ENCODE measurements at places on chromosomes 11 and 22. TPM values are rescaled to one million over a fixed set of nuclear protein-coding genes. Genes with fewer than 3 reads are reported as not detected.

PDGFD gene
- 22.4 TPM for total RNA-seq

LRRC10B gene
- 1.8 TPM for total RNA-seq

LRRC74B gene
- not detected for total RNA-seq

DNA sequence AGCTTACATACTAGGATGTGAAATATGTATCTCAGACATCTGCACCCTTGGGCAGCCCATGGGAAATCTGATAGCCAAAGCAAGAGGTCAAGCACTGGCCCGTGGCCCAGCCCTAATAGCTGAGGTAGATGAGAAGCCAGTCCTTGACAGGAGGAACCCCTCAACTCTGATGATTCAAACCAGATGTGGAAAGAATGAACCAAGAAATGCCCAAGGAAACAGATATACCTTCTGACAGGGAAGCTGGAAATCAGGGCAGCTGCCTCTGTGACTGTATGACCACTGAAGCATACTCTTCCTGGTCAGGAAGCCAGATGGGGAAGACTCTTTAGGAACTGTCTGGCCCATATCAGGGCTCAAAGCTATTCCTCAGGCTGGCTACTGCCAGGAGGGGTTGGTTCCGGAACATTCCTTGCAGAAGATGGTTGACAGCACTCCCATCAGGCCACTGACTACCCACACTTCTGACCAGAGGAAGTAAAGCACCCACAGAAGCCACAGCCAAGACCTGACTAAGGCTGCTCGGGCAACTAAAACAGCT is 124.2 kb downstream of the SWAP70 start:
- no peak for DNase-seq

DNA sequence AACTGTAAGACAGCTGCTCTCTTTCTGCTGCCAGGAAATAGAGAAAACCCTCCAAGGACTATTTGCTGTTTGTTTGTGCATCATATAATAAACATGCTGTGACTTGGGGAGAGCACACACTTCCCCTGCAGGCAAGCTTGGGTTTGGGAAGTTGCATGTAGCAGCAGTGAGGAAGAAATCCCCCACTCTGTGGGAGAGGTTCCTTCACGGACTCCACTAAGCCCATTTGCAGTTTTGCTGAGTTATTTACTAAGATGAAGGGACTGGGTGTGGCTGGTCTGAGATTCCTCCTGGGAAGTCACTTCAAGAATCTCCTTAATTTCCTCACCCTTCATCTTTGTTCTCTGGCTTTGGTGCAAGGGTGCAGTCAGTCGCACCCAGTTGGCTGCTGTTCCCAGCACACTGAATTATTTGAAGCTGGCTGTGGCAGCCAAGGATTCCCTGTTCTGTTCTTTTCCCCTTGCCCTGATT is 104.9 kb downstream of the ARFGAP2 start:
- DNase-seq, result no peak

GRCh38 chr11:125626288-125626950 is 1.5 kb downstream of the CHEK1 start:
- DNase-seq, result peak; percentile 7

GRCh38 chr22:49281467-49282340 is 546.0 kb downstream of the BRD1 start:
- no peak for DNase-seq

- DNase-seq, result no peak
Observed at GRCh38 chr11:126391970-126392632, 36.6 kb downstream of the ST3GAL4 start.

GRCh38 chr11:65113839-65114238 is 2.2 kb downstream of the TM7SF2 start:
- peak; percentile 45 for DNase-seq

- no peak for DNase-seq
Observed at GRCh38 chr22:35315141-35315854, 15.6 kb downstream of the TOM1 start.

DNA sequence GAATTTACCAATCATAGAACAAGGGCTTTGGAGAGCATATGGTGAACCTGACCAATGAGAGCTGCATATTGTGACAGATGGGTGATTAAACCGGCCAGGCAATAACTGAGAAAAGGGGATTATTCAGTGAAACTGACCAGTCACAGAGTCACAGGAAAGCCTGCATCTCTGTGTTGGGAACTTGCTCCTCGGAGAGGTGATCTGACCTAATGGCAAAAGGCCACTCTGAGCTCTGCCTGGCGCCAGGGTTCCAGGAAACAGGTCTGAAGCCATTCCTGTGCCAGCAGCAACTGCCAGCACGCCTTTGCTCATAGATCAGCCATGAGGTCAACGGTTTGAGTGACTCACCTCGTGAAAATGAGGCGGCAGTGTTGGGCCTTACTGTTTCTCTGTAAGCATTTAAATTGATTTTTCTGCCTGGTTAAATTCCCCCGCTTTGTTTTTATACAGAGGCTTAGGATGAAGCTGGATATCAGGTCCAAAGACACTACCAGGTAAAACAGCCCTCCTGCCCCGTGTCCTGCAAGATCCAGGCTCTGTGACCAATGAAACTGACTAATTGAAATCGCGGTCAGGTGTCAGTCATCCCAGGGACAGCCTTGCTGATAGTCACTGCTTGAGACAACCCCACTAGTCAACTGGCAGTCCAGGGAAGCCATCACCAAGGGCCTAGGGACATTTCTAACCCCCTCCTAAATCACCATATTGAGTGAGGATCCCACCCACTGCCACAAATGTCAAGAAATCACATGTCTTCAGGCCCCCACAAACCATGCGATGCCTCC is 35.8 kb upstream of the MYOD1 start:
- peak; percentile 20 for DNase-seq

- no peak for DNase-seq
Observed at GRCh38 chr11:45967506-45967905, 45.0 kb downstream of the LARGE2 start.

DNA sequence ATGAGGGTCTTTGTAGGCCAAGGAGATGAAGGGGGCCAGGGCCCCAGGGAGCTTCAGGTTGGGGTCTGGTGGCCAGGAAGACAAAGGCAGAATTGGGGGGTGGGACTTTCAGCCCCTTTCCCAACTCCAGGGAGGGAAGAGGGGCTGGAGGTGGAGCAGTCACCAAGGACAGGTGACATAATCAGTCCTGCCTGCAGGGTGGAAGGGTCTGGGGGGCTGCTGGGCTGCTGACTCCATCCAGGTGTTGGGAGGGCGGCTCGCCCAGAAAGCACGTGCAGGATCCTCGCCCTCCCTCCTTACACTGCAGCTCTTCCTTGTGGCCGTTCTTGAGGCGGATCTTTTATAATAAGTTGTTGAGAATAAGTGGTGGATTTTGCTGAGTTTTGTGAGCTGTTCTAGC is 1491.1 kb downstream of the TBC1D22A start:
- no peak for DNase-seq

DNA sequence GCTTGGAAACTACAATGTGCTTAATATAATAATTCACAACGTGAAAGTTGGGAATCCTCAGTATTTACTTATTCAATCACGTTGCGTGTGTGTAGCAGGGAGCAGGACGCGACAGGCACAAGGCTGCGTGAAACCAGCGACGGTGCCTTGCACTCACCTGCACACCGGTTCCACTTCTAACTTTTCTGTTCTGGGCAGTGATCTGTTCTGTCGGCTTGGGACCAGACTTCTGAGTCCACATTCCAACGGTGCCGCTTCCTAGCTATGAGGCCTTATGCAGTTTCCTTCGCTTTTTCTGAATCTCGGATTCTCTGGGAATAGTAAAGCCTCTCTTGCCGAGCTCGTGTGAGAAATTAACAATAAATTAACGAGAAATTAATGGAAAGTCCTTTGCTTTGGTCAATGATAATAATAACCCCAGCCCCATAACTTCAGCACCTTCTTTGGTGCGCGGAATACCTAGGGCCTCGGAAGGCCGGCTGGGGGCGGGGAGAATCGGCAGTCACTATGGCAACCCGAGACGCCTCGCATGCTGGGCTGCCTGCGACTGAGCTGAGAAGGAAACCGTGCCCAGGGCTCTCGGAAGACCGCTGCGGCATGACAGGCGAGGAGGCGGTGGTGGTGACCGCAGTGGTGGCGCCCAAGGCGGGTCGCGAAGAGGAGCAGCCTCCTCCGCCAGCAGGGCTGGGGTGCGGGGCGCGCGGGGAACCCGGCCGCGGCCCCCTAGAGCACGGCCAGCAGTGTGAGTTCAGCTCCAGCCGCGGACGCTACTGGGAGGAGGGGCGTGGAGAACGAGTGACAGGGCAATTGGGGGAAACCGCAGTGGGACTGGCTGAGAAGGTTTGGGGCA is at the start of gene C11orf97:
Gene C11orf97 (plus strand): TSS at position 530 of the 850 bp plus-strand sequence. CDS start 68 bp downstream, at position 598.
- DNase-seq, result peak; percentile 66

GRCh38 chr11:86431258-86431657 is 56.6 kb downstream of the CCDC81 start:
- no peak for DNase-seq

DNA sequence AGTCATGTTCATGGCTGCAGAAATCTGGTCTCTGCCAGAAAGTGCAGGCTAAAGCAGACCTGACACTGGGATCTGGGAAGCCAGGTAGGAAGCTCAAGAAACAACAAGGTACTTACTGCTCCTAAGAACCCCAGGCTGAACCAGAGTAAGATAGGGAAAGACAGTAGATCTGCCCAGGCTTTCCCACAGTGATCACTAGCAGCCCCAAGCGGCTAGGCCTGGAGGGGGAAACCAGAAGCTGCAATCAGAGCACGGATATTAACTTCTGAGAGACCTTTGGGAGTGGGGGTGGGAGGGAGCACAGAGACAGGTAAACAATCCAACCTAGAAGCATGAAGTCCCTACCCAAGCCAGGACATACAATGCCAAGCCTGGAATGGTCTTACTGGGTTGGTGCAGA is 135.2 kb upstream of the C11orf58 start:
- no peak for DNase-seq

GRCh38 chr22:39655004-39655579 is 84.5 kb downstream of the CACNA1I start:
- DNase-seq, result no peak
